ENCODE measurements at places on chromosomes 5 and 9.

DNA sequence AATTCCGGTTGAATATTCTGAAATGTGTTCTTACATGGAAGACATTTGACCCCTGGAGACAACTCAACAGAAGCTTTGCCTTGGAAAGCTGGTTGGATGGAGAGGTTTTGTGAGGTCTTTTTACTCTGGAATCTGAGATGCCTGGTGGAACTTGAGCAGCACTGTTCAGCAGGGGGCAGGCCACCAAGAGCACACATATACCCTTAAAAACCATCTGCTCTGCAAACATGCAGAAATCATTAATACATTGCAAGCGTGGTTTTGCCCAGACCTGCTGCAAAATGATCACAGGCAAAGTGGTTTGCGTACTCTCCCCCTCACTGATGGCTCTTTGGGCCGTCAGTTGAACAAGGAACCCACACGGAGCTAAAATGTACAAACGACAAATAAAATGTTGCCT, 32.8 kb upstream of the DAP start:
- DNase-seq, result no peak

DNA sequence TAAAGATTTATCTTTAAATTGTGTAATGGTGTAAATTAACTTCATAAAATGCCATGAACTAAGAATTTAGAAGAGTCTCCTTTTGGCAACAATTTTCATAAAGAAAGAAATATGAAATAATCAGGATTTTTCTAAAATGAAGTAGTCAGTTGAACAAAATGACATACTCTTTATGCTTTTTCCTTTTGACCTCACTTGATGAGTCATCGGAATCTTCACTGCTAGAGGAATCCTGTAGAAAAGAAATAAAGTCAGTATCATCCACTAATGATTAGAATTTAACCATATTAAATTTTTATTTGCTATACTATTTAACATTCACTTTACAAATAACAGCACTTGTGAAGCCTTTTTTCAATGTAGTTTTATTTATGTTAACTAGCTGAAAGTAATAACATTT, 26.1 kb downstream of the CHD1 start:
- no peak for DNase-seq

GRCh38 chr5:60516688-60517087, 183.3 kb downstream of the DEPDC1B start:
- DNase-seq, result no peak

DNA sequence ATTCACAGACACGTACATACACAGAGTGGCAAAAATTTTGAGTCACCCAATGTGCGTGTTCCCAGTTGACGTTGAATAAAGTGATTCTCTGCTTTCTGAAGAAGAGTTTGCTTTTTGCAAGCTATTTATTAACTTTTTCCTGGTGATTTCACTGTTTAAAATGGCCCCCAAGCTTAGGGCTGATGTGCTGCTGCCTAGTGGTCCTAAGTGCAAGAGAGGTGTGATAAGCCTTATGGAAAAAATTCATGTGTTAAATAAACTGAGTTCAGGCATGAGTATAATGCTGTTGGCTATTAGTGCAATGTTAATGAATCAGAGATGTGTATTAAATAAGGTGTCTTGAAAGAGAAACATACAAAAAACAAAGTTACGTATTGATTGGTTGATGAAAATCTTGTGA, 16.9 kb downstream of the CSNK1G3 start:
- DNase-seq, result no peak

DNA sequence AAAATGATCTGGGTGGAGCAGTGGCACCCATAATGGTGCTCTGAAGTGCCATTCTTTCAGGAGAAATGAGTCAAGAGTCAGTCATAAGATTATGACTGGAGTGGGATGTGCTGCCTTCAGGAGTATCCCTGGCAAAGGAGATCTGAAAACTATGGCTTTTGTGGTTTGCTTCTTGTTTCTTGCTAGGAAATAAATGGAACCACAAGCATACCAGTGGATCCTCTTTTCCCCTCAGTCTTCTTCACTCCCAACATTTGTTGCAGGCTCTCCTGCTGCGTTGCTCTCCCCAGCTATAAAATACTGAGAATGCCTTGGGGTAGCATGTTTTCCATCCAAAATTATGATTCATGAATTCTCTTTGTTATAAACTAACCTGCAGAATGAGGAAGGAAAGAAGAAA, 199.1 kb downstream of the NNT start:
- no peak for DNase-seq

- DNase-seq, result no peak
Observed at GRCh38 chr9:136238342-136238732, 7.3 kb downstream of the QSOX2 start.

- DNase-seq, result no peak
Observed at GRCh38 chr5:36377192-36377591, 75.5 kb upstream of the RANBP3L start.

- DNase-seq, result no peak
Observed at GRCh38 chr9:110115341-110115820, 92.6 kb downstream of the C9orf152 start.

- DNase-seq, result peak; percentile 79
Observed at GRCh38 chr5:10583663-10584572, 20.0 kb downstream of the ANKRD33B start.

DNA sequence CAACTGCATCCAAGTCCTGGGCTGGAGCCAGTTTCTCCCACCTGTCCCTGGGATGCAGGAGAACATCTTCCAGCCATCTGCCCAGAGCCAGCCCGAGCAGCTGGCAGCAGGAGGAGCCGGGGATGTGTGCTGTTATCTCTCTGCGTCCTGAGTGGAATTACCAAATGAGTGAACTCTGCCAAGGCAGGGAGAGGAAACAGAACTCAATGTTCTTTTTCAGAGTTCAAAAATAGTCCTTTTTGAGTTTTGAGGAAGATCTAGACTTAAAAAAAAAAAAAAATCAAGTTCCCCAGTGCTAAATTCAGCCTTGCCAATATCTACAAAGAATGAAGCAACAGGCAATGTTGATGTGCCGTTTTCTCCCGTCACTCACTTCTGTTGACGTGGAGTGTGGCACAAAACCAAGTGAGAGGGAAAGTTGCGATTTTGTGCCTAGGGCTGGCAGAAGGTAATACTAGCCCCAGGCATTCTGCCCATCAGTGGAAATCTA, 56.2 kb downstream of the TMOD1 start:
- DNase-seq, result no peak

GRCh38 chr9:110545705-110546104, 33.8 kb downstream of the SVEP1 start:
- peak; percentile 12 for DNase-seq
